ENCODE measurements at places on chromosomes 4 and X. TPM values are rescaled to one million over a fixed set of nuclear protein-coding genes. Genes with fewer than 3 reads are reported as not detected.

Gene TMPRSS11A
- not detected for total RNA-seq

DNA sequence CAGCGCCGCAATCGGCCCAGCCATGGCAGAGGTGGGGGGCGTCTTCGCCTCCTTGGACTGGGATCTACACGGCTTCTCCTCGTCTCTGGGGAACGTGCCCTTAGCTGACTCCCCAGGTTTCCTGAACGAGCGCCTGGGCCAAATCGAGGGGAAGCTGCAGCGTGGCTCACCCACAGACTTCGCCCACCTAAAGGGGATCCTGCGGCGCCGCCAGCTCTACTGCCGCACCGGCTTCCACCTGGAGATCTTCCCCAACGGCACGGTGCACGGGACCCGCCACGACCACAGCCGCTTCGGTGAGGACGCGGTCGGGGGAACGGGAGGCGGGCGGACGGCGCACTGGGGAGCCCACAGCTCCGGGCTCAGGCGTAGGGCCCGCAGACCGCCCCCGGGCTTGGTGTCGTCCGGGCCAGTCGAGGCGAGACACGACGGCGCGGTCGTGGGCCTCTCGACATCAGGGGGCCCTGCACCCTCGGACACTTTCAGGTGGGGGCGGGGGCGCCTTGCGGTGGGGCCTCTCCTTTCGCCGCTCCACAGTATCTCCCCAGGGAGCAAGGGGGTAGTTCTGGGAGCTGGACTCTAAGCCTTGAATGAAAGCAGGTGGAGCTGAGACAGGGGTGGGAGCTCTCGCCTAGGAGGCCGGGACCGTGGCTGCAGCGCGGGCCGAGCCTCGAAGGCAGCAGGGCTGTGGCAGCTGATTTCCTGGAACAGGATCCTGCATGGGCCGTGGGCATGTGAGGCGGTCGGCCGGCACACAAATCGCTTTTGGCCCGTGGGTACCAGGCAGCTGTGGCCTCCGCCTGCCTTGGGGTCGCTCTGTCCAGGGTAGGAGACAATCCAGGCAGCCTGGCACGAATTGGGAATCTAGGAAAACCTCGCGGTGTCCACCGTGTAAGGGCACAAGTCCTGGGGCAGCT, 722 bp downstream of the FGF16 start:
- DNase-seq: no peak
- no peaks in the 10 kb centered on the region for H3K36me3 ChIP-seq
- no peak overlapping the region for H3K4me3 ChIP-seq
- H3K27ac ChIP-seq: no peak overlapping the region
- H3K4me1 ChIP-seq: no peaks in the 10 kb centered on the region
- H3K27me3 ChIP-seq: no peaks in the 10 kb centered on the region

Gene ATP7A
- total RNA-seq: 13.5 TPM

Gene ZMAT1
- total RNA-seq: 5.7 TPM

Gene DIPK2B
- not detected for total RNA-seq

GRCh38 chr4:29131304-29131703, 1588.9 kb upstream of the PCDH7 start:
- no peak overlapping the region for H3K4me3 ChIP-seq
- no peaks in the 10 kb centered on the region for H3K36me3 ChIP-seq
- H3K27ac ChIP-seq: no peak overlapping the region
- H3K4me1 ChIP-seq: no peaks in the 10 kb centered on the region

- no peak overlapping the region for H3K4me3 ChIP-seq
- H3K36me3 ChIP-seq: no peaks in the 10 kb centered on the region
- H3K27ac ChIP-seq: no peak overlapping the region
- H3K27me3 ChIP-seq: no peaks in the 10 kb centered on the region
These were observed 8.4 kb upstream of the MSMO1 start for GRCh38 chr4:165319030-165319429.

Gene ODAPH
- total RNA-seq: not detected

DNA sequence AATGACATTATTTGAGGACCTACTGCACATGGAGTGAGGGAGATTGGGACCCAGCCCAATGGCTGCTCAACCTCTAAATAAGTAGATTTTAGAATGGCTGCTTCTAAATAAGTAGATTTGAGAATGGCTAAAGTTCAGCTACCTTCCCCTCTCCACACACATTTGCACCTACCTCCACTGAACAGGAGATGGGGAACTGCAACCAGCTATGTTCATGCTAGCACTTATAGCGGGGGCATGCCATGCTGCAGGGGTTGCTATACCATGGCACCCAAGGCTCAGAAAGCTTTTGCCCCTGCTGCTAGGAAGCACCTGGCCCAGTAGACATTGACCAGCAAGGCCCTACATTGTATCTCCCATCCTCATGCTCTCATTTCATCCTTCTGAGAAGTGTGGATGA, 70.2 kb upstream of the MAOA start:
- no peak overlapping the region for H3K27ac ChIP-seq
- H3K36me3 ChIP-seq: no peaks in the 10 kb centered on the region
- H3K4me3 ChIP-seq: no peak overlapping the region
- H3K4me1 ChIP-seq: no peaks in the 10 kb centered on the region

Gene CASP6
- total RNA-seq: 15.2 TPM

DNA sequence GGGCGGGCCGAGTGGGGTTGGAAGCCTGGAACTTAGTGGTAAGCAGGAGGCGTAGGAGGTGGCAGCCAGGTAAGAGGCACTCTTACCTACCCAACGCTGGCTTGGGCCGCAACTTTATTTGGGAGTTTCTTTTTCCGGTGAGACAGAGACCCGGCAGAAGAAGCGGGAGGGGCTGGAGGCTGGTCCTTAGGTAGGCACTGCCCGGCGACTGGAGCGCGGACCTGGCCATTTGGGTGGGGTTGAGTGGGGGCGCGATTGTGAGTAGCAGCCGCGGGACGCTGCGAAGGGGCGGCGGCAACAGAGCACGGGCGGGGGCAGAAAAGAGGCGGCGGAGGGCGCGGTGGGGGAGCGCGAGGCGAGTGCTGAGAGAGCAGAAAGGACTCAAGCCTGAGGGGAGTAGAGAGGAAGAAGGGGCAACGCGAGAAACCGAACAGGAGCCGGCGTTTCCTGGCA, 334 bp upstream of the POU4F2 start:
- no peaks in the 10 kb centered on the region for H3K4me1 ChIP-seq
- no peaks in the 10 kb centered on the region for H3K36me3 ChIP-seq
- DNase-seq: no peak
- no peak overlapping the region for H3K27ac ChIP-seq

GRCh38 chr4:1656132-1656531, 28.0 kb downstream of the FAM53A start:
- no peak overlapping the region for H3K4me3 ChIP-seq
- no peak overlapping the region for H3K27ac ChIP-seq
- no peaks in the 10 kb centered on the region for H3K4me1 ChIP-seq
- no peaks in the 10 kb centered on the region for H3K36me3 ChIP-seq

GRCh38 chr4:140052050-140052449, 101.9 kb downstream of the MAML3 start:
- H3K4me3 ChIP-seq: no peak overlapping the region
- DNase-seq: peak; percentile 15
- peak overlapping the region; percentile 70 for H3K27ac ChIP-seq
- H3K4me1 ChIP-seq: peaks cover 41% of the 10 kb centered on the region
- H3K27me3 ChIP-seq: no peaks in the 10 kb centered on the region

Data from Panc1 (cell line).